ENCODE measurements at places on chromosomes 16 and 17.

- no peak for DNase-seq
Measured at GRCh38 chr17:22193113-22193512, 500.8 kb downstream of the KCNJ18 start.

- DNase-seq, result no peak
Measured at GRCh38 chr16:59840169-59840568, 1106.1 kb upstream of the GOT2 start.

DNA sequence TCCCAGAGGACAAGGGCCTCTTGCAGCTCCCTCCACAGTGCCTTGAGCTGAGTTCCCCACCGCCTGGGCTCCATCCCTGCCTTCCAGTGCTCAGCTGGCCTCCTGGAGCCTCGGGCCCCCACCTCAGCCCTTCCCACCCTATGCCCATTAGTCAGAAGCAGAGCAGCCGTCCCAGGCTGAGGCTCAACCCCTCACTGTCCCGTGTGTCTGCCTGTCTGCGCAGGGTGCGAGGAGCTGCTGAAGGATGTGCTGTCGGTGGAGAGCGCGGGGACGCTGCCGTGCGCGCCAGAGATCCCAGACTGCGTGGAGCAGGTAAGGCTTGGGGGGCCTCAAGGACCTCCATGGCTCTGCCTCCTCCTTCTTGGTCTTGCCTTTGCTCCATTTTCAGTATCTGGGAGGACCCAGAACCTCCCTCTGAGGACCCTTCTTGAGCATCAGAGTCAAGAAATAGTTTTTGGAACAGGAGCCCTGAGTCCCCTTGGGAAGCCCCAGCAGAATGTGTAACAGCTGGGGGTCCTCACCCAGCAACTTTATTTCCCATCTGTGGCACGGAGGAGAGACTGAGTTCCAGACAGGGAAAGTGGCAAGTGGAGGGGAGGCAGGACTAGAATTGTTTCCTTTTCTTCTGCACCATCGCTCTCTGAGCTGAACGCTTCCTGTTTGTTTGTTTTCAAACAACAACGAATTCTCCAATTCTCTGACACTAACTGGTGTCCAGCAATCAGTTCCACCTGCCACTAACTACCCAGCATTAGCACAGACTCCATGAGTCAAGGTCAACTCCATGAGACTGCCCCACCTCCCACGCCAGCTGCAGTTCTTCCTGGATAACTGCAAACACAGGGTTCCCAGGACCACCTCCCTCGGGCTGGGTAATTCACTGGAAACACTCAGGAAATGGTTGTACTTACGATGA lies 42.6 kb downstream of the RAB11FIP4 start:
- DNase-seq, result no peak

DNA sequence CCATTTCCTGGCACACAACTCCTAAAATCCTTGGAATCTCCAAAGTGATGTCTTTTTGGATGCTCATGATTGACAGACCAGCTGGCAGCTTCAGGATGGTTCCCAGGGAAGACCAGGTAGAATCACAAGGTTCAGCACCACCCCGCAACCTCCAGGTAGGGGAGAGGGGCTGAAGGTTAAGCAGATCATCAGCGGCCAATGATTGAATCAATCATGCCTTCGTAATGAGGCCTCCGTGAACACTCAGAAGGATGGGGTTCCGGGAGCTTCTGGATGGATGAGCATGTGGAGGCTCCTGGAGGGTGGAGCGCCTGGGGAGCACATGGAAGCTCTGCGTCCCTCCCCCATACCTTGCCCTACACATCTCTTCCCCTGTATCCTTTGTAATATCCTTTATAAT lies 185.9 kb downstream of the SEC14L1 start:
- DNase-seq, result no peak

DNA sequence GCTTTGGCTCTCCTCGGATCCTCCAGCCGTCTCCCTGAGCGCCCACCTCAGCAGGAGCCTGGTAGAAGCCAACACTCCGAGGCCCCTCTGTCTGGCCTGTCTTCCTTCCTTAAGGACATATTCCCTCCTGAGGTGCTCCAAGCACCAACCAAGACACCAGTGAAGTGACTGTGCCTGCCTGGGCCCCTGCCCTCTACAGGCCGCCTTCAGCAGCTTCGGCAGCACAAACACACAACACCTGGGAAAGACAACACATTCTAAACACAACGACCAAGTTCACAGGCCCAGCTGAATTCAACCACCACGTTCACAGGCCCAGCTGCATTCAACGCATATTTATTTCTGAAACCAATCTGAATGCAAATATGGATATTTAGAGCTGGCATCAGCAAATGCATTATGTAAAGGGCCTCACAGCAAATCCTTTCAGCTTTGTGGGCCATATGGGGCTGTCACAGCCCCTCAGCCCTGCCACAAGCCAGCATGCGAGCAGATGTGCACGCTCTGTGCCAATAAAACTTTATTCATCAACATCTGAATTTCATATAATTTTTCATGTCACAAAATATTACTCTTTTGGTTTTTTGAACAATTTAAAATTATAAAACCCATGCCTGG lies 12.2 kb downstream of the GALNS start:
- DNase-seq, result no peak

- peak; percentile 54 for DNase-seq
Measured at GRCh38 chr17:79393358-79394052, 217.3 kb downstream of the RBFOX3 start.

GRCh38 chr16:16073891-16074881 lies 124.8 kb downstream of the ABCC1 start:
- DNase-seq, result peak; percentile 97

GRCh38 chr17:46152423-46152822 lies 40.8 kb downstream of the KANSL1 start:
- DNase-seq, result no peak

DNA sequence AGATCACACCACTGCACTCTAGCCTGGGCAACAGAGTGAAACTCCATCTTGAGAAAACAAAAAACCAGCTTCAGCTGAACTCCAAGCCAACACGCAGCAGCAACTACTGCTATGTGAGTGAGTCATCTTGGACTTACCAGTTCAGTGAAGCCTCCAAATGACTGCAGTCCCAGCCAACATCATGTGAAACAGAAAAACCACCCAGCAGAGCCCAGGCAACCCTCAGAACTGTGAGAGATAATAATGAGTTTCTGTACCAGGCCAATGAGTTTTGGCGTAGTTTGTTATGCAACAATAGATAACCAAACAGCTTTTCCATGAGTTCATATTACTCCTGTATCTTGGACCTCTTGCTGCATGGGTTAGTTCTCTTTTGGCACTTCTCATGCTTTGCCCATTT lies 23.3 kb downstream of the PHF12 start:
- peak; percentile 68 for DNase-seq

DNA sequence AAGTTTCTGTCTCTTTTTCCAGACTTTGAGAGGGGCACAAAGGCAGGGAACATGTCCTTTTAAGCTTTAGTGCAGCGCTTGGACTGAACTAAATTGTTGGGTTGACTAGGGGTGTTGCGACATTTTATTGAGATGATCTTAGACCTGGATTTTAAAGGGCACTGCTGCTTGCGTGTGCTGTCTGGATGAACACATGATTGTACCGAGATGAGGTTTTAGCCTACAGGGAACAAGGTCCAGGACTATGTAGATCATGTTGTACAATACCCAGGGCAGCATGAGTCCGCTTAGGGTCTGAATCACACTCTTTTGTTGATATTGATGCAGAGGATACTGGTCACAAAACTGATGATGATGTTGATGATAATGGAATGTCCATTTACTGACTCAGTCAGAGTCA lies 5.2 kb upstream of the RGS9 start:
- DNase-seq, result peak; percentile 87

GRCh38 chr16:69520800-69521602 lies 44.8 kb upstream of the NFAT5 start:
- DNase-seq, result no peak

GRCh38 chr17:44898768-44899073 lies 524 bp downstream of the EFTUD2 start:
- DNase-seq, result no peak

DNA sequence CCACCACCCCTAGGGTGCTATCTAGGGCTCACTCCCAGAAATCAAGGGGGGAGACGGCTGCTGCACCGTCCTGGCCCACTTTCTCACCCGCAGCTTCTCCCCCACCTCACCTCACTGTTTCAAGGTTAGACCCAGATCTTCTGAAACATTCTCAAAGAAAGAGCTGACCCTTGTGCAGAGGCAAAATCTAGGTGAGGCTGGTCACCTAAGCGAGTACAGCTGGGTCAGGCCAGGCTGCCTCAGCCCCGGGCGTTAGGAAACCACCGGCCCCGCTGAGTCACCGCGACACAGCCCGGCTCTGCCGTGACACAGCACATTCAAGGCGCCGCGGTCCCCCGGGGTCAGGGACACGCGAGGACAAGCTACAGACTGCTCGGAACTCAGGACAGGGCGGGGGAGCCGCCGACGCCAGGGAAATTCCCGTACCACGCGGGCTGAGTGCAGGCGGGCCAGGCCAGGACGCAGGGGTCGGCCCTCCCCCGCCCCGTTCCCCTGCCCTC lies 27.1 kb downstream of the GNPTG start:
- peak; percentile 79 for DNase-seq

Measured in EL (cell line).